ENCODE measurements at places on chromosomes 6 and 20.

- no peak for DNase-seq
These were observed 81.0 kb upstream of the SNX9 start for GRCh38 chr6:157741948-157742556.

GRCh38 chr6:69974193-69974592, 107.8 kb downstream of the COL19A1 start:
- DNase-seq: no peak

- DNase-seq: no peak
These were observed 30.2 kb upstream of the MPC1 start for GRCh38 chr6:166412911-166413384.

GRCh38 chr20:47262008-47262364, 94.5 kb downstream of the ZMYND8 start:
- DNase-seq: no peak

GRCh38 chr6:90703336-90703735, 116.5 kb upstream of the MAP3K7 start:
- DNase-seq: no peak

DNA sequence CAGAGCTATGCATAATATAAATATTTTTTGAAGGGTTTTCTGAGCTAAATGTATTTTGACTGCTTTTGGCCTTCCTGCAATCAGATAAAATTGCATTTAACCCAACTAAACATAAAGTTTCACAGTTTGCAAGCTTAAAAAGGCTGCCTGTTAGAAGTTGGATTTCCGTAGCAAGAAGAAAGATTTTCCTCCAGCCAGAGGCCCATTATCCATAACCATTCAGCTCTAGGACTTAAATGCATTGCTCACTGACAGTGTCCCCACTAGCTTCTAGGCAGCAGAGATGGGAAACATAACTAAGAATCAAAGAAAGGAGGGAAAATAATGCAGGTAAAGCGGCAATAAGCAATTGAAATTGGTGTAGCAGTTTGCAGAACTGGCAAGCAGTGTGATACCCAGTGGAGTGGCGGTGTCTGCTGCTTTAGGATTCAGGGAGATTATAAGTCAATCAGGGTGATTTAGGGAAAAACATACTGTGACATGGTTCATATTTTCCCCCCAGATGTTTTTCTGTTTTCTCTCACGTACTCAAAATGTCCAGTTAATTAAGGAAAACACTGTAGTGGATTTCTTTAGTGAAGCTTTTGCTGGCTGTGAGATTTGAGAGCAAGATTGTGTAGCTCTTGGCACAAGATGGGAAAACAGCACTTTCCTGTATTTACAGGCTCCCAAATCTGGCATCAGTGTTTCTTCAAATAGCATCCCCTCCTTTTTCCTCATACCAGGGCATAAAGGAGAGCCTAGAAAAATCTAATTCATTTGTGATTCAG, 69.1 kb downstream of the CTNNBL1 start:
- no peak for DNase-seq

GRCh38 chr6:74074645-74075044, 378.6 kb downstream of the CD109 start:
- DNase-seq: no peak

GRCh38 chr6:88855541-88856147, 107.8 kb downstream of the RNGTT start:
- no peak for DNase-seq

GRCh38 chr6:80214436-80215022, 108.1 kb downstream of the BCKDHB start:
- DNase-seq: no peak

GRCh38 chr6:76631622-76632021, 559.2 kb upstream of the IMPG1 start:
- no peak for DNase-seq

DNA sequence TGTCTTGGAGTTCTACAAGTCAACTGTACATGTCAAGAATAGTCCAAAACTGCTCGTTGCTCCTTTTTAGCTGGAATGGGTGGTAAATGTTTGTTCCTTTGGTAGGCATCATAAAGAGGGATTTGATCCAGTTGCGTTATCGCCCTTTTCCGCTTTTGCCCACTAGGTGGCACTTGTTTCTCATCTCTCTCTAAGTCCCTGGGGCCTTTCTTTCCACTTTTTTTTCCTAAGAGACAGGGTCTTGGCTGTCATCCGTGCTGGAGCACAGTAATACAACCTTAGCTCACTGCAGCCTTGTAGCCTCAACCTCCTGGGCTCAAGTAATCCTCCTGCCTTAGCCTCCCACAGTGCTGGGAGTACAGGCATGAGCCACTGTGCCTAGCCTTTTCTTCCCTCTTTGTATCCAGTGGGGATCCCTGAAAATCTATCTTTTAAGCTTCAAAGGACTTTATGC, 20.7 kb downstream of the GTPBP2 start:
- peak; percentile 23 for DNase-seq

DNA sequence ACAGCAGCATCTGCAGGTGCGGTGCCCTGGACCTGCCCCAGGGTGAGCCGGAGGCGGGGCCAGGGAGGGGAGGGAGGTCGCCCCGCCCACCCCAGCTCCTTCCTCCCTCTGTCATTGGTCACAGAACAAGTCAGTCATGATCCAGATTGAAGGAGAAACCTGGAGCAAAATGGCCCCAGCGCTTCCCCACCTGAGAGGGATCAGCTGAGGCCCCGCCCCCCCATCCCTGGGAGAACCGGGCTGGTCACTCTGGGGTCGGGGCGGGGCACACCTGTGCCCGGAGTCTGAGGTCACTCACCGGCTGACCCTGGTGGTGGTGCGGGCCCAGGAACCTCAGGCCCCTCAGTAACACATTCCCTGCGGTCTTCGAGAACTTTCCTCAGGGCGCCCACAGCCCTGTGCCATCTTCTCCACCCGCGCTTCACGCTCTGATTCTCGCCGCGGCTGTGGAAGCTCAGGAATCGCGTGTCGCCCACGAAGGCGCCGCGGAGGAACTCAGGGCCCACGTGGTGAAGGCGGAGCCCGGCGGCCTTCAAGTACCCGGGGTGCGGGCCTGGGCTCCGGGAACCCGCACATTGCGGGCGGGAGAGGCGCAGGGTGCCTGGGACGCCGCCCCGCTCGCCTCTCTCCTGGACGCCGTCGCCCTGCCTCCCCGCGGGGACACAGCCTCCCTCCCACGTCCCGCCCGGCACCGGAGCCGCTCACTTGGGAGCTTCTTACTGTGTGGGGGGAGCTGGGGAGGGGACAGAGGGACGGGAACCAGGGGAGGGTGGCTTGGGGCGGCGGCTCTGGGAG, 36.4 kb upstream of the HLA-C start:
- no peak for DNase-seq

DNA sequence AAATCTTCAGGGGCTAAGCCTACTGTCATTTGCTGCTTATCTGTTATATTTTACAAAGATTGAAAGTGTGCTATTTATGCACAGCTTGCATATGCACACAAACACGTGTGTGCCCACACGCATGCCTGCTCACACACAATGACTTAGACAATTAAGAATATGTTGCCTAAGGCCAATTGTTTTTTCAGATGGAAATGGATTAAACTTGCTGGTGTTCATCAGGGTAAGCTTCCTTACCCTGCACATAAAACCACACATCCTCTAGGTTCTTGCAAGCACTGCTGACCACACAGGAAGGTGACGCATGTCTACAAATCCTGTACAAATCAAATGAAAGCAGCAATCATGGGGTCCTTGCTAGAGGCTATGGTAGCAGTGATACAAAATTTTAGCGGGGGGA, 58.4 kb downstream of the GJA10 start:
- DNase-seq: no peak

GRCh38 chr20:62266340-62266739, 28.0 kb downstream of the OSBPL2 start:
- no peak for DNase-seq

- no peak for DNase-seq
These were observed 230.3 kb downstream of the TFAP2A start for GRCh38 chr6:10184371-10185227.

- DNase-seq: no peak
These were observed 594.6 kb downstream of the DOK5 start for GRCh38 chr20:55070001-55070400.

GRCh38 chr6:11869672-11870340, 91.2 kb upstream of the ADTRP start:
- peak; percentile 14 for DNase-seq

DNA sequence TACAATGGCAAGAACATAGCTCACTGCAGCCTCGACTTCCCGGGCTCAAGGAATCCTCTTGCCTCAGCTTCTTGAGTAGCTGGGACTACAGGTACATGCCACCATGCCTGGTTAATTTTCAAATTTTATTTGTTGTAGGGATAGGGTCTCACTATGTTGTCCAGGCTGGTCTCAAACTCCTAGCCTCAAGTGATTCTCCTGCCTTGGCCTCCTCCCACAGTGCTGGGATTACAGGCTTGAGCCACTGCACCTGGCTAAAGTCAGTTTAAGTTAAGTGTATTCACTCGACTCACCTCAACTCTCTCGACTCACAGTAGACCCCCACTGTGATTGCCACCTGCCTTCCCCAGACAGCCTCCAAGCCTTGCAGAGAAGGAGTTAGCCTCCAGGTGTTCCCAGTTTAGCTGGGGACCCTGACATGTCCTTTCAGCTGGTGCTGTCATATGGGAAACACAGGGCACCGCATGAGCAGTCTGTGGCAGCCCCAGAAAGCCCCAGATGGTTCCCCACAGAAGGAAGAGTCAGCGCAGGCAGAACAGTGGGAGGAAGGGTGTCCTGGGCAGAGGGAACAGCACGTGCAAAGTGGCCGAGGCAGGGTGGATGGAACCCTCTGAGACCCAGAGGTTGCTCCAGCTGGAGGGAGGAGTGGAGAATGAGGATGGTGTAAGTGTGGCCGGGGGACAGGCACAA, 40.4 kb downstream of the CEBPB start:
- no peak for DNase-seq

DNA sequence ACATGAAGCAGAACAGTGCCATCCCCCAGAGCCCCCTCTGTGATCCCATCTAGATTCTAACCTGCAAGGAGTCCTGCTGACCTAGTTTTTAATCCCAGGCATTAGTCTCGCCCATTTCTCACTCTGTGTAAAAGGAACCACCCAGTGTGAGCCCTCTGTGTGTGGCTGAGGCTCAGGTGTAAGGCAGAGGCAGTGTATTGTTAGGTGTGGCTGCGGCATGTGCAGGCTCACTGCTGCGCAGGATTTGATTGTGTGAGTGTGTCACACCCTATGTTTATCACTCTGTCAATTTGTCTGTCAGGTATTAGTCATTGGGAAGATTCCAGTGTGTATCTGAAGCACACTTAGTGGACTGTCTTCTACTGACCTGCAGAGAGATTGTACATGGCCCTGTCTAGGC, 13.7 kb upstream of the CST8 start:
- no peak for DNase-seq

DNA sequence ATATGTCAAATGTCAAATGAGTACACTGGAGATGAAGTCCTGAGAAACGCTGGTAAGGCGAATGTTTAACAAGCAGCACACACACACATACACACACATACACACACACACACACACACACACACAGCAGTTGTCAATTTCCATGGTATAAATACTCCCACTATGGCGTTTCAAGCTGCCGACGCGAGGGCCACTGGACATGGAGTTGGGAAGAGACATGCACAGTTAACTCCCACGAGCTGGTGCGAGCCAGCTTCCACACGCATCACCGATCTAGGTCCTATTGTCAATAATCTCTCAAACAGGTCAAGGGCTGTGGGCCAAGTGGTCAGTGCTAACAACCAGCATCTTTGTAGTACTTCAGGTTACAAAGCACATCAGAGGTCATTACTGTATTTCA, 58.9 kb downstream of the TRERF1 start:
- DNase-seq: no peak

- DNase-seq: no peak
These were observed 107.1 kb downstream of the PTPRK start for GRCh38 chr6:128413291-128413690.

GRCh38 chr6:137334884-137335283, 115.7 kb upstream of the IFNGR1 start:
- DNase-seq: no peak

DNA sequence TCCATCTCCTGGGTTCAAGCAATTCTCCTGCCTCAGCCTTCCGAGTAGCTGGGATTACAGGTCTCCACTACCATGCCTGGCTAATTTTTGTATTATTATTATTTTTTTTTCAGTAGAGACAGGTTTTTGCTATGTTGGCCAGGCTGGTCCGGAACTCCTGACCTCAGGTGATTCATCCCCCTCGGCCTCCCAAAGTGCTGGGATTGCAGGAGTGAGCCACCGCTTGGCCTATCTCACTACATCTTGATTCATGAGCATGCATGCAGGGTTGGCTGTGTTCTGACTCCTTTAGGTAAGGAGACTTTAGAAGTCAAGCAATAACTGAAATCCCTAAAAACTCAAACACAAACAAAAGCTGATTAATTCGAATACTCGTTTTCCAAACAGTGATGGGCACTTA, 80.9 kb downstream of the GJA1 start:
- no peak for DNase-seq

- no peak for DNase-seq
These were observed 220.4 kb upstream of the JARID2 start for GRCh38 chr6:15025446-15025845.

- no peak for DNase-seq
These were observed 480.5 kb downstream of the EPM2A start for GRCh38 chr6:145254649-145255401.

GRCh38 chr6:128278836-128279235, 241.6 kb downstream of the PTPRK start:
- DNase-seq: no peak

GRCh38 chr6:31087494-31088089, 24.8 kb downstream of the C6orf15 start:
- DNase-seq: peak; percentile 89

DNA sequence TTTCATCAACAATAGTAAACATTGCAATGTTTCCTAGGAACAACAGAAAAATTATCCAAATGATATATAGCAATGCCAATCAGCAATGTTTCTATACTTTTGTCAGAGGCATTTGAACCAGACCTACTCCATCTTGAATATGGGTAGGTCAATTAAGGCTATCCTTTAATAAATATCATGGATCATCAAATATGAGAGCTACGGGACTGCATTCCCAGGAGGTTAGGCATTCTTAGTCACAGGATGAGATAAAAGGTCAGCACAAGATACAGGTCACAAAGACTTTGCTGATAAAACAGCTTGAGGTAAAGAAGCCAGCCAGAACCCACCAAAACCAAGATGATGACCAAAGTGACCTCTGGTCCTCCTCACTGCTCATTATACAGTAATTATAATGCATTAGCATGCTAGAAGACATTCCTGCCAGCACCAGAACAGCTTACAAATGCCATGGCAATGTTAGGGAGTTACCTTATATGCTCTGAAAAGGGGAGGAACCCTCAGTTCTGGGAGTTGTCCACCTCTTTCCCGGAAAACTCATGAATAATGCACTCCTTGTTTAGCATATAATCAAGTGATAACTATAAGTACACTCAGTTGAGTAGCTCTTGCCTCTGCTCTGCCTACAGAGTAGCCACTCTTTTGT, 8.6 kb upstream of the SERPINB6 start:
- DNase-seq: no peak

DNA sequence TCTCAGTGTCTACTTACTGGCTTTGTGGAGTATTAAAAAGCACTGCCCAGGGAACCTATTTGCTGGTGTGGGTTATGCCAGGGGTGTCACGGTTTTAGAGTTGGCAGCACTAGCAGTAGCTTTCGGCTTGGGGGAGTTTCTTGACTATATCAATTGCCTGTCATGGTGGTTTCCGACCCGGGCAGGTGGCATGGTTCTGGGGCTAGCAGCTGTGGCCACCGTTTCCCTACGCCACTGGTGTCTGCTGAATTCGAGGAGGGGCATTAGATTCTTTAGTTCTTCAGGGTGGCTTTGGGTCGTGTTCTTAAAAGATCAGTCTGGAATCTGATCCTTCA, 55.6 kb upstream of the FOXC1 start:
- DNase-seq: no peak

Data from urinary bladder (tissue), 4 donors.